Sciatic nerve (tissue), 2 donors: ENCODE measurements at places on chromosomes 3 and 15. TPM values are rescaled to one million over a fixed set of nuclear protein-coding genes. Genes with fewer than 3 reads are reported as not detected.

GRCh38 chr15:87610366-87610765 lies 646.2 kb downstream of the NTRK3 start:
- no peak for DNase-seq

- DNase-seq, result no peak
Measured at GRCh38 chr15:64148168-64148567, 3.4 kb upstream of the SNX22 start.

GRCh38 chr3:70970171-70970570 lies 613.4 kb downstream of the FOXP1 start:
- DNase-seq, result no peak

GRCh38 chr3:113885050-113885449 lies 46.5 kb downstream of the GRAMD1C start:
- no peak for DNase-seq

- DNase-seq, result no peak
Measured at GRCh38 chr3:194304186-194304917, 46.8 kb downstream of the CPN2 start.

The ARPP21 gene
- total RNA-seq, result 0.62 TPM

The GALNT15 gene
- 54.4 TPM for total RNA-seq

GRCh38 chr15:37083610-37084009 lies 16.7 kb downstream of the MEIS2 start:
- no peak for DNase-seq

The SLC12A6 gene
- total RNA-seq, result 28.8 TPM

GRCh38 chr3:27910456-27910855 lies 188.3 kb upstream of the EOMES start:
- DNase-seq, result no peak

The EXD1 gene
- not detected for total RNA-seq

- DNase-seq, result no peak
Measured at GRCh38 chr3:47612178-47612577, 33.5 kb upstream of the CSPG5 start.

GRCh38 chr3:155317211-155317610 lies 23.7 kb upstream of the STRIT1 start:
- no peak for DNase-seq

The ZWILCH gene
- total RNA-seq, result 3.9 TPM

The OXSR1 gene
- 42.6 TPM for total RNA-seq

DNA sequence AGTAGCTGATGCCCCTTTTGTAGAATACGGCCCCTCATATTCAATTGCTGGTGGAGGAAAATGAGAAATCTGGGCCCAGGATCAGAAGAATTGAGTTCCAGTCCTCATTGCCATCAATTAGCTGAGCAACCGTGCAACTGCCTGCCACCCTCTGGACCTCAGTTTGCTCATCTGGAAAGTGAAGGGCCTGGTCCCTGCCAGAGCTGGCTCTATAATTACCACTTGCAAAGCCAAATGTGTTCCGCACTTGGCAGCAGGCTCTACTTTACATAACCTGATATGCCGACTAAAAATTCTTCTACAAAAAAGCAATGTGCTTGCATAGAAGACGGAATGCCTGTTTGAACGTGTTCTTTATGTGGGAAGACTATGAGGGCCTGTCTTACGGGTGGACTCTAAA lies 8.6 kb upstream of the ITGB5 start:
- DNase-seq, result no peak
